ENCODE measurements at places on chromosomes 1 and 21.

DNA sequence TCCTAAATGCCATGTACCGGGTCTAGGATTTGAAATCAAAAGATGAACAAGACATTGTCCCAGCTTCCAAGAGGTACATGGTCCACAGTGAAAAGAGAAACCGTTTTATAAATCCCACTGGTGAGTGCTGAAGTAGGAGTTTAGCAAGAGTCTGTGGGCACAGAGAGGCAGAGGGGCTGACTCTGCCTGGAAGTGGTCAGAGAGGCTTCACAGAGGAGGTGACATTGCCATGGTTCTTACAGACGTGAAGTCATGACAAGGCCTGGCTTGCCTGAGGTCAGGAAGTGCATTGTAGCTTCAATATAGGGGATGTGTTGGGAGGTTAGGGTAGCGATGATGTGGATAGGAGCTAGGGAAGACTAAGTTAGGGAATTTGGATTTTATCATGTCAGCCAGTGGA lies 28.4 kb downstream of the MAPKAPK2 start:
- no peak for DNase-seq

- no peak for DNase-seq
Measured at GRCh38 chr1:184649451-184649888, 105.2 kb downstream of the EDEM3 start.

GRCh38 chr1:7912743-7913557 lies 27.7 kb downstream of the TNFRSF9 start:
- no peak for DNase-seq

- peak; percentile 5 for DNase-seq
Measured at GRCh38 chr1:178055779-178056471, 38.0 kb upstream of the RASAL2 start.
